M059J (cell line): ENCODE measurements at places on chromosomes 2 and 18.

- peak; percentile 64 for DNase-seq
These were observed 199.1 kb upstream of the SLC14A2 start for GRCh38 chr18:45416168-45416567.

GRCh38 chr2:141911485-141912066 lies 219.2 kb downstream of the LRP1B start:
- peak; percentile 7 for DNase-seq

DNA sequence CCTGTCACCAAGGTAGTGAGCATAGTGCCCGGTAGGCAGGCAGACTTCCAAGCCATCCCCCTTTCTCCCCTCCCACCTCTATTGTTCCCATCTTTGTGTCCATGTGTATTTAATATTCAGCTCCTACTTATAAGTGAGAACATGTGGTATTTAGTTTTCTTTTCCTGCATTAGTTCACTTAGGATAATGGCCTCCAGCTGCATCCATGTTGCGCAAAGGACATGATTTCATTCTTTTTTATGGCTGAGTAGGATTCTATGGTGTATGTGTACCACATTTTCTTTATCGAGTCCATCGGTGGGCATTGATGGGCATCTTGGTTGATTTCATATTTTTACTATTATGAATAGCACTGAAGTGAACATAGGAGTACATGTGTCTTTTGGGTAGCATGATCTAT lies 35.3 kb downstream of the MMADHC start:
- no peak for DNase-seq

GRCh38 chr2:160325418-160325817 lies 125.3 kb upstream of the ITGB6 start:
- DNase-seq = no peak
